Retina (tissue), 1 donor: ENCODE measurements at places on chromosomes 4 and X.

DNA sequence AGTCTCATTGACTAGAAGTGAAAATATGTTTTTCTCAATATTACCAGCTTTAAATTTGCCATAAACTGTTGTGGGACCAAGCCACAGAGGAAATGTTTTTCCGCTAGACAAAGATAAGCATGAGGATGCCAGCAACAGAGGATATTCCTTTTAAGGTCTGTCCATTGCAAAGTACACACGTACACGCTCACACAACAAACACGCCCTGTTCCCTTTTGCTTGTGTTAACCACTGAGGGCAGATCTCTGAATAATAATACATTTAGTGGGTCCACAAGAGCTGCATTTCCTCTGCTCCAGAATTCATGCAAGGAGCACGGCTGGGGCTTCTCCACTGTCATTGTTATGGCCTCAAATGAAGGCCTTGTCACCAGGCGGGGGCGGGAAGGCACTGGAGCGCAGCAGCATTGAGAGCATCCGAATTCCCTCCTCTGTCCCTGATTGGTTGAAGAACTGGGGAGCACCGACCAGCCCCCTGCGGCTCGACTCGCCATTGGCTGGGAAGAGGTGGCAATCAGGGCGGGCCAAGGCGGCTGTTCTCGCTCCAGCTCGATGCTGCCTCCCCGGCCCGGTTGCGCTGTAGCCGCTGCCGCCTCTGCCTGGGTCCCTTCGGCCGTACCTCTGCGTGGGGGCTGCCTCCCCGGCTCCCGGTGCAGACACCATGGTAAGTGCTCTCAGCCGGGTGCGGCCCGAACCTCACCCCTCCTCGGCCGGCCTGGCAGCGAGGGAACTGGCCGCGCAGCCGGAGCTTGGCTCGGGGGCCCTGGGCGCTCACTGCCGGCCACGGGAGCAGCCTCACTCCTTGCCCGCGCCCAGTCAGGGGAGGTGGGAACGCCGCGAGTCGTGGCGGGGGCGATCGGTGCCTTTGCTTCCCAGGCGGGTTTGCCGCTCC, at the start of gene GUCY1B1:
GUCY1B1 (plus strand) TSS at position 541 of the 891 bp plus-strand sequence; CDS start at position 661, 120 bp downstream.
- peak; percentile 95 for DNase-seq

DNA sequence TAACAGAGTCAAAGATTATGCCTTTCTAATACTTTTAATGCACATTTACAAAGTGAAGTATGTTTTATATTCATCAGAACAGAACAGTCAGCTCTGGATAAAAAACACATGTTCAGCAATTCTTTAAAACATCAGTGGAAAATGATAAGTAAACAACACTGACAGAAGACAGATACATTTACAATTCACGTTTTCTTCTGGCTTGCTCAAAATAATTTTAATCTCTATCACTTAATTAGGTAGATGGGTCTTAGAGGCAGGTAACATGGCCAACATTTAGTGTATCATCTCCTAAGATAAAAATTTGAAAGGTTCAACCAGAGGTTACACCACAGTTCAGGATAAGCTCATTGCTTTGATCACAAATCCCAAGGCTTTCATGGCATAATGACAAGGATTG, 156.8 kb upstream of the MAB21L2 start:
- DNase-seq: no peak

DNA sequence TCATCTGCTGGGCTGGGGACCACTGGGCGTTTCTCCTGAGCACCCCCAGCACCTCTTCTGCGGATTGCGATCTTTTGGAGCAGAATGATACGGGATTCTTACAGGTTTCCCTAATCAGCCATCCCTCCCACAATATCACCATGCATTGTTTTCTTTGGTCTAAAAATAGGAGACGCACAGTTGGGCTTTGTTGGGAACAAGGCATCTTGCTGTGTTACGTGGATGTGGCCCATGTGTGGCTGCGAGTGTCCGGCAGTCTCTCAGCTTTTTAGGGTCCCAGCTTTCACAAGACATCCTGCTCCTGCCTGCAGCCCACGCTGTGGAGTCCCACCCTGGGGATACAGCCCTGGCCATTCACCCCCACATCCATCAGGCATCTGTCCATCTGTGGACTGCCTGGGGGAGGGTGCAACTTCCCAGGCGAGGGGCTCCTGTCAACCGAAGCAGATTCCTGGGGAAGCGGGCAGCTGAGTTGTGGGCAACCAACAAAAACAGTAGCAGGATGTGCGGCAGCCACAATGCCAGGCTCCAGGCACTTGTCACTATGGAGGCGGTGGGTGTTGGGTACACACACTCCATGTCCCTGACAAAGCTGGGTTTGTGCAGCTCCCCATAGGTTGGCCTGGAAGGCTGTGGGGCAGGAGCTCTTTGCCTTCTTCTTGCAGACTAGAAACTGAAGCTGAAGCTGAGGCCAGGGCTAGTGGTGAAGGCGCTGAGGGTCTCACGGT, 185.5 kb upstream of the PSAPL1 start:
- peak; percentile 50 for DNase-seq

GRCh38 chrX:40202456-40202855, 104.7 kb upstream of the BCOR start:
- no peak for DNase-seq

DNA sequence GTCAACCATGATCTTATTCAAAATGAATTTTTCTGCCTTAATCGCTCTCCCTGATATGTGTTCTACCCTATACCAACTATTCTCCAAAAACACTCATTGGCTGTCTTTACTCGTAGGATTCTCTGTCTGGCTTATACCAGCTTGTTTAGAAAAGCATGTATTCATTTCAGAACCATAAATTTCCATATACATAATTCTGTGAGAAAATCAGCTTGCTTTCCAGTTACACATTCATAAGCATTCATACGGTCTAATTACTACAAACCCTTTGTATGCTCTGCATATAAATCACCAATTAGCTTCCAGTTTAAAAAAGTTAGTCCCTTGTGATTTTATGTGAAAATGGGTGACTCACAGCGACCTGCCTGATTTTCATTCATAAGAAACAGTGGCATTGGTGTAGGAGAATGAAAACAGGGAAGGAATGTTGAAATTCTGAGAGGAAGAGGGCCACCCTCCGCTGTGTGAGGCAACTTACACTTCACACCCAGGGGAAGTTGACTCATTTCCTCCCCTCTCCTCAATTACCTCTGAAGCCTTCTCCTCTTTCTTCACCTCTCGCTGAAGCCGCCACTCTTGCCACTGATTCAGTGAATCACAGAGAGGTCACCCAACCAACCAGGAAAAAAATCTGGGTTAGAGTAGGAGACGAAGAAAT, 63.3 kb downstream of the MEPE start:
- DNase-seq: no peak

DNA sequence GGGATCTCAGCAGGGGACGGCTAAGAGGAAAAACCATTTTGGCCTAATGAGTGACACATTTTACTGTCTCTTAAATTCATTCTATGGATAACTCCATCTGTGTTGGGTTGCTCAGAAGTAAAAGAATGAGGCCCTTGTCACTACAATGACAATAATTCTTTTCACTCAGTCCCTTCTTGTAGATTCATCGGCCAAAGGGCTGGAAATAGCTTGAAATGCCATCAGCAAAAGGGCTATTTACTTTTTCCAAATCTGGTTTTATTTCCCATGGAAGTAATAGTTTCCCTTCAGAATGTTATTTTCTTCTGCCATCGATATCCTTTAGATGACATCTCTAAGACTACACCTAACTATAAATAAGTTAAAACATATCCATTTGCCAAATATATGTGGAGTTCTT, 7.4 kb downstream of the MEPE start:
- DNase-seq: no peak

- DNase-seq: no peak
Observed at GRCh38 chrX:122504026-122504425, 680.1 kb upstream of the GRIA3 start.

DNA sequence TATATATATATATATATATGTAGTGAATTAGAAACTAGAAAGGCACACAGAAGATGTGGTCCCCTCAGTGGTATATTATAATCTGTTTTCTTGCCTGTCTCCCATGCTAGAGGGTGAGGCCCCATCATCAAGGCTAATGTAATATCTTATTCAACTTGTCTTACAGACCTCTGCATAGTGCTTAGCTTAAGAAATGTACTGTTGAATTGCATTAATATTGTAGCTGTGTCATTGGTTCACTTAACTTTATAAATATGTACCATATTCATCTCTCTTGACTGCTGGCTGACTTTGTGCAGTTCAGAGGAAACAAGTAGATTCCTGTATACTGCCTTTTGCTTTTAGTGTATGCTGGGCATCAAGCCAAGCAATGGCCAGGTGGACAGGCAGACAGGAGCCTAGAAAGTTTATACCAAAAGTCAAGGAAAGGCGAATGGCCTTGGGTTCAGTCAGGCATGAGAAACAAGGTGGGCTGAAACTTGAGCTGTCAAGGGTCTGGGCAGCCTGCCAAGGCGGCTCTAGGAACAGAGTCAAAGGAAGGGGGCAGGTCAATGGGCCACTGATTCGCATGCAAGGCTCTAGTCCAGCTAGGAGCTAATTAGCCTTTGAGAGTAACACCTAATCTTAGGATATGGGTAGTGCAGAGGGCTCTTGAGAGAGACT, 78.8 kb upstream of the LEF1 start:
- no peak for DNase-seq

DNA sequence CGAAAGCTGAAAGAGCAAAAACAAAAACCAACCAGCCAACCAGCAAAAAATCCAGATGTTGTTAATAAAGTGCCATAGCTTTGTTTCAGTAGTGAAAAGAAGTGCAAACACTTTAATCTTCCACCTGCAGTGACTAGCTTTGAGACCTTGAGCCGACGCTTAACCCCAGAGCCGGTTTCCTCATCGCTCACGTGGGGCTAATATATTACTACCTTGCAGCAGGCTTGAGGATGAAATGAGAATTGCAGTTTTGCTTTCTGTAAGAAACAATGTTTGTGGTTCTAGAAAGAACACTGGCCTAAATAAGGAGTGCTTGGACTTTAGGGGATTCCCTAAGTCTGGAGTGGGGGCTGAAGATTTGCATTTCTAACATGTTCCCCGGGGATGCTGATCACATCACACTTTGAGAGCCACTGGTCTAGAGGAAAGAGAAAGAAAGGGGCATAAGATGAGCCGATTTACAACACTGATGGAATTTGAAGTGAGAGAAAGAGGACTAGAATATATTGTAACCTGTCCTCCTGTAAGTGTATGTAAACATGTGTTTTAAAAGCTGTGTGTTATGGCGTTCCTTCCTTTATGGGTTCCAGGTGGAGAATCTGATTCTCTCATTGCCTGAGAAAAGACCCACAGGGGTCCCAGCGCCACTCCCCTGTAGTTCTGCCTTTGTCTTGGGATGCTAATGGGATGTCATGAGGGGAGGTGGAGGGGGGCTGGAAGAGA, 1.4 kb downstream of the FGF2 start:
- DNase-seq: peak; percentile 71

DNA sequence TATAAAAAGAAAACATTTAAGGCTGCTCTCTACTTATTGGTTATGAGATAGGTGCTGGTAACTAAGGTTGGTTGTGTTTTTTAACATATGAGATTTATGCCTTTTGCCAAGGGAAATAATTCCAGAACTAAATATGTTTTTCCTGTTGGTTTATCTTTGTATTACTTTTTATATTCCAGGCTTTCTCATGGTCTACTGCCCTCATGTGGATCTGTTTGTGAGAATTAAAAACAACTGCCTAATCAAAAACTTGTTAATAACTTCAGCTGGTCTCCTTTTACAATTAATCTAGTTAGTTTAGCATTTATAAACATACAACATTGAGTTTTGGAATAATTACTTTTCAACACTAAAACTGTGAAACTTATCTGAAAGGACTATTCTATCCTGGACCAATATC, 1208.3 kb downstream of the ADGRL3 start:
- DNase-seq: no peak

- no peak for DNase-seq
Observed at GRCh38 chr4:165288639-165289422, 38.6 kb upstream of the MSMO1 start.

- peak; percentile 6 for DNase-seq
Observed at GRCh38 chr4:99504804-99505502, 5.9 kb upstream of the C4orf17 start.

DNA sequence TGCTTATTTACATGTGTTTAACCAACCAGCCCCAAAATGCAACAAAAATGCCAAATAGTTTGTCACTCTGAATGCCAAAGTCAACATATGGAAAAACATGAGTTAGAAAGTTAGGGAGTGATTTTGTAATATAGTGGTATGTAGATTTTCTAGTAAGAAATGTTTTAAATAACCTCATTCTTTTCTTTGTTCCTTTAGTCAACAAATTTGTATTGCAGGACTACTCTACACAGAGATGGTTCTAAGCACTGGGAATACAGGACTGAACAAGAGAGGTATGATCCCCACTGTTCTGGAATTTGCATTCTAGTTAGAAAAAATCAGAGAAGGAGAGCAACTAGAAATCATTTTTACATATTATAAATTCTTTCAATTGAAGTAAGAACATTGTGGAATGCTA, 218.8 kb upstream of the ANXA10 start:
- DNase-seq: no peak

GRCh38 chr4:139645458-139645857, 20.2 kb upstream of the MGST2 start:
- DNase-seq: no peak

GRCh38 chr4:52658641-52659000, 480 bp downstream of the USP46 start:
- no peak for DNase-seq

GRCh38 chr4:163590619-163591264, 96.3 kb downstream of the TMA16 start:
- no peak for DNase-seq

GRCh38 chrX:12026481-12026880, 111.8 kb upstream of the FRMPD4 start:
- no peak for DNase-seq

- DNase-seq: no peak
Observed at GRCh38 chr4:156497486-156497885, 474.1 kb downstream of the PDGFC start.

DNA sequence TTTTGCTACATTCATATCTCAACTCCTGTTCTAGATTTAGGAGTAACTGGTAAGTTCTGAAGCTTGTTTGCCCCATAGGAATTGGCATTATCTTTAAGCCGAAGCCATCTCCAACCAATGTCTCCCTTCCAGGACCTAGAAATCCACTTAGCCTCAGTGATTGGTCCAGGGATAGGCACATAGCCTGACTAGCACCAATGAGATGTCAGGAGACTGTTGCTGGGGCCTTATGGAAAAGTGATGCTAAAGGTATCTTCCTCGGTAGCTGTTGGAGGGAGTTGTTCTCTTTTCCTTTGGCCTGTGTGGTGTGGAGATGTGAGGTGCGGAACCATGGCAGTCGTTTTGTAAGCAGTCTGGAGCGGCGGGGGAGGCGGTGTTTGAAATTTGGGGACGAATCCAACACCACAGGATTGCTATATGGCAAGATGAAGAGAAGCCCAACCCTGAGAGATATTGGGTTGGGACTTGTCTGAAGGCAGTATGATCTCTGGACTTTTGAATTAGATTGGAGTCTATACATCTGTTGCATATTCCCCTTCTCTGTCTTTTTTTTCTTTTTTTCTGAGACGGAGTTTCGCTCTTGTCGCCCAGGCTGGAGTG, 109.8 kb upstream of the ATP6AP2 start:
- DNase-seq: no peak

DNA sequence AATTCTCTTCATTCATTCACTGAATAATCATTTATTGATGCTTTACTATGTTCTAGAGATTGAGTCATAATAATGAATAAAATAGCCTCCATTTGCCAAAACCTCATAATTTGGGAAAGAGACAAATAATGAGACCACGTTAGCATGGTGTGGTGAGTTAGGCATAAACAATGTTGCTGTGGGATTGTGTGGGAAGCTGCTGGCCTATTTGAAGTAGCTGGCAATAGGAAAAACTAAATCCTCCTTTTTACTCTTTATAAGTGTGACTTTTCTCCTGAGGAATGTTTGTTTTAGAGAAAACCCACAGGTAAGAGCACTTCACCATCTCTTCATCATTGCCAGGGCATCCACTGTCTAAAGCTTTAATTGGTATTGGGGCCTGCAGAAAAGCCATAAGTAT, 95.3 kb downstream of the AREG start:
- DNase-seq: no peak

- no peak for DNase-seq
Observed at GRCh38 chr4:55503169-55503568, 43.5 kb downstream of the CLOCK start.
